NCI-H82 (cell line): ENCODE measurements at places on chromosomes 7 and 10.

- DNase-seq: peak; percentile 1
These were observed 31.2 kb downstream of the PRTFDC1 start for GRCh38 chr10:24920907-24921881.

DNA sequence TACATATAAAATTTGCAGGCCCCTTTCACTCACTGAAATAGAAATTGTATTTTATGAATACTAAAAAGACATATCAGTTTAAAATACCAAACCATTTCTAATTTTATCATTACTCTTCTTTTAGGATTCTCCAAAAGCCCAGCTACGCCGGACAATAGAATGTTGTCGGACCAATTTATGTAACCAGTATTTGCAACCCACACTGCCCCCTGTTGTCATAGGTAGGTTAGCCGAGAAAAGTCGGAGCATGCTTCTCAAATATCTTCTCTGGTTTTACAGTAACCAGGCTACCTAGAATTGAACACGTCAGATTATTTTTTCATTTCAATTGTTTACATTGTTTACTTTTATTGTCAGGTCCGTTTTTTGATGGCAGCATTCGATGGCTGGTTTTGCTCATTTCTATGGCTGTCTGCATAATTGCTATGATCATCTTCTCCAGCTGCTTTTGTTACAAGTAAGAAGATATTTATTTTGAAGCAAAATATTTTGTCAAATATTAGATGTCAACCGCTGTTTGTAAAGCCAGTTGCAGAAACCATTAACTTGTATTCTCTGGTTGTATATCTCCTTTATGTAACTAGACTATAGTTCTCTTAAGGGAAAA lies 57.6 kb downstream of the MMRN2 start:
- DNase-seq: peak; percentile 70

- no peak for DNase-seq
These were observed 118.1 kb downstream of the SEMA3D start for GRCh38 chr7:85068799-85069198.

- DNase-seq: peak; percentile 69
These were observed 5.8 kb upstream of the LRRC4 start for GRCh38 chr7:128037081-128037480.

DNA sequence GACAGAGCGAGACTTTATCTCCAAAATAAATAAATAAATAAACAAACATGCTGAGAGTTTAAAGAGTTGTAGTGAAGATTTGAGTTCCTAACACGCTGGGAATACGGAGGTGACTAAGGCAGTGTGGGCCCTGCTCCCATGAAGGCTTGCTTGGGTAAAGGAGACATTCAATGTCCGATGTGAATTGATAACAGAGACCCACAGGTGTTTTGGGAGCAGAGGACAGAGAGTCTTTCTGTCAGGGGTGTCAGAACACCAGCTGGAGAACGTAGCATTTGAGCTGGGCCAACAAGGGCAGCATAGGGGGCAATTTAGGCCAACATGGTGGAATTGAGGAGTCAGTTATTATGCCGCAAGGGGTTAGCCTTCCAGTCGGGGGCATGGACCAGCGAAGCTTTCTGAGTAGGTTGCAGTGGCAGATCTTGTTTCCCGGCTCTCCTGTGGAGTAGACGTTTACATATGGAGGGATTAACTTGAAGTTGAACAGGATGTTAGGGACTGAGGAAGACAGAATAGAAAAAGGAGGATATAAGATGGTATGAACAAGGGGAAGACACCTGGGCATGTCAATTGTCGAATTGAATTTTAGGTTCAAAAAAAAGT lies 5.6 kb downstream of the PROSER2 start:
- DNase-seq: no peak

- DNase-seq: no peak
These were observed 67.0 kb upstream of the VIPR2 start for GRCh38 chr7:159211540-159212182.

DNA sequence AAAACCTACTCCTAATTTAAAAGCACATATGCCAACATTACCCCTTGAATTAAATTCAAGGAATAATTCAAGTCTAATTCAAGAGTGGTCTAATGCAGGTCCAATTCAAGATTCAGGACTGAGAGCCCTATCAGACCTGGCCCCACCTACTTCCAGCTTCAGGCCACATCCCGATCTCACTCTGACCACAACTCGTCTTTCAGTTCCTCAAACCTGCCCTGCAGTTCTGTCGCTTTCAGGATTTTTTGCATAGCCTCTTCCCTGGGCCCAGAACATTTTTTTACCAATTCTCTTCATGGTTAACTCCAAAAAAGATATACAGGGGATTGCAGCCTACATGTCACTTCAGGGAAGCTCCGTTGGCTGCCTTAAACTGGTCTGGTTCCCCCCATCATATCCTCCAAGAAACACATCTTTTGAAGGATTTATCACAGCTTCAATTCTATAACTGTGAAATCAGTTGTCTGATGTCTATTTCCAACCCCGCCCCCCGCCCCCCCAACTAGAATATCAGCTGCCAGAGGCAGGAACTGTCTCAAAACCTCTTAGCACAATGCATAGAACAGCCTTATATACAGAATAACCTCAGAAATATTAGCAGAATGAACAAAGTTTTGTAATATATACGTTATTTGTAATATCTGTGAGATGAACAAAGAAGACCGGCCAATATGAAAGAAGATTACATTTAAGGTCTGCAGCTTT lies 20.8 kb downstream of the CCDC6 start:
- no peak for DNase-seq

- DNase-seq: peak; percentile 29
These were observed 65.0 kb upstream of the ADGRA1 start for GRCh38 chr10:133022776-133023100.

DNA sequence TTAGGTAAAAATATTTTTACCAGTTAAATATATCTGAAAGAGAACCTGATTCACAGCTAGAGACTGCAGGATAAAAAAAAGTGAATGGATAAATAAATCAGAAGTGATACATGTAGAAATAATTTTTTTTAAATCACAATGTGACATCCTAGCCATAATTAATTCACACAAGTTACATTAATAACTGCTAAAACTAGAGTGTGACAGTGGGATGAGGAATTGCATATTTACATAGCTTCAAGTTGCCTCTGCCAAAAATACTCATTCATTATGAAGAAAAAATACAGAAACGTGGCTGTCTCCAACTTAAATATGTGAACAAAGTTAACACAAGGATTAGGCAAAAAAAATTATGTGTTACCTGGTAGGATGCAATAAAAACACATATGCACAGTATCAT lies 473.5 kb upstream of the SEMA3A start:
- DNase-seq: no peak

DNA sequence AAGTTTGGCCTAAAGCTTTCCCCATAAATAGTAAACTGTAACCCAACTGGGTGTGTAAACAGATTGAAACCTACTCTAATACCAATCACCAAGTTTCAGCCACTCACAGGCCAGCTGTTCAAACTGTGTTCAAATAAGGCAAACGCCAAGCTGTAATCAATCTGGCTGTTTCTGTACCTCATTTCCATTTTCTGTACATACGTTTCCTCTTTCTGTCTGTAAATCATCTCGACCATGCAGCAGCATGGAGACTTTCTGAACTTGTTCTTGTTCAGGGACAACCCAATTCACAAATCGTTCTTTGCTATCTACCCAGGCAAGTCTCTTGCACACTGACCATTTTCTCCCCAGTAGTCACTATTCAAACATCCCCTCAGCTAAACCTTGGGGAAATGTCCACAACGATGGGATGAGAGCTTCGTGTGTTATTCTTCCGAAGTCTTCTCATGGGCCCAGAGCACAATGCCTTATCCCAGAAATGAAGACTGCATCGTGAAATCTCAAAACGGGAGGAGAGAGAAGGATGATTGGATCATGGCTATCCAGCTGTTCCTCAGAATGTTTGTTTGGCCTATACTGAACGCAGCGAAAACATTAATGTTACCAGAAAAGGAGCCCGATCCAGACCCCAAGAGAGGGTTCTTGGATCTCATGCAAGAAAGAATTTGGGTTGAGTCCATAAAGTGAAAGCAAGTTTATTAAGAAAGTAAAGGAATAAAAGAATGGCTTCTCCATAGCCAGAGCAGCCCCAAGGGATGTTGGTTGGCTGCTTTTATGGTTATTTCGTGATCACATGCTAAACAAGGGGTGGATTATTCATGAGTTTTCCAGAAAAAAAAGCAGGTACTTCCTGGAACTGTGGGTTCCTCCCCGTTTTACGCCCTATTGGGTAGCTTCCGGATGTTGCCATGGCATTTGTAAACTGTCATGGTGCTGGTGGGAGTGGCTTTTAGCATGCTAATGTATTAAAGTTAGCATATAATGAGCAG lies 86.2 kb downstream of the SLC16A9 start:
- DNase-seq: no peak

- DNase-seq: no peak
These were observed 48.4 kb upstream of the CRTAC1 start for GRCh38 chr10:98078774-98079173.

DNA sequence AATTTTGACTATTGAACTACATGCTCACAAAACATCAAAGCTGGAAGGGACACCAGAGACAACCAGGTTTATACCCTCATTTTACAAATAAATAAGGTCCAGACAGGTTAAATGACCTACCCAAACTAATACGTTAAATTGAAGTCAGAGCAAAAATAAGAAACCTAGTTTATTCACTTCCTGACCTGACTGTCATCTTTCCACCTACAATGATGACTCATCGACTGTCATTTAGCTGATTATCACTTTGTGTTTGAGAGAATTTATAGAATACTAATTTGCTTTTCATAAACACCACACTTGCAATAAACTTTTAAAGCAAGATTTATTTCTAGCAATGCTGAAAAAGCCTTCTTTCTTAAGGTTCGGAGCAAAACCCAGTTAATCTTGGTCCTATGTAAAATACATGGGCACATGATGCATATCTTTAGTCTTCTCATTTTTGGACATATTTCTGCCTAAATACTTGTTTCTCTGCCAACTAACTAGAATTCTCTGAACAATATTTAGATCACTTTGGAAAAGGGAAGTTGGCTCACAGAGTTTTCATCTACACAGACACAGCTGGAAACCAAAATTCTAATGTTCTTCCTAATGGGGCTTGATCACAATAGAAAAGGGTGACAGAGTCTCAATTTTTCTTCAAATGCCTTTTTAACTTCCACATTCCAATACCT lies 16.7 kb upstream of the LRRN3 start:
- DNase-seq: no peak

- peak; percentile 75 for DNase-seq
These were observed 121.5 kb upstream of the PLPP4 start for GRCh38 chr10:120335553-120335952.

DNA sequence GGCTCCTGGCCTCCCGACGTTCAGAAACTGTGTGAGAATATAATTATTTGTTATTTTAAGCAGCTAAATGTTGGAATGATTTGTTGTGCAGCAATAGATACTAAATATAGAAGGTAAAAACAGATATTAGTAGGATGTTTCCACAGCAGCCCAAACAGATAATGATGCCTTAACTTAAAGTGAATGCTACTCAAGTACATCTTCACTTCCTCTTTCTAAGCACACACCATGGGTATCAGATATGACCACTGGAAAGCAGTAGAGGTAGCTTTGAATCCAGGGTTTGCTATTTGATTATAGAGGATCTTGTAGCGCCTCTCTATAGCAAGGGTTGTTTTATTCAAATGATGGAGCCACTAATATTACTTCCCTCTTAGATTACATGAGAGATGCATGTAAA lies 38.2 kb upstream of the BET1 start:
- no peak for DNase-seq

- peak; percentile 22 for DNase-seq
These were observed 952 bp upstream of the MAFK start for GRCh38 chr7:1529383-1530116.

GRCh38 chr10:72333112-72334015 lies 21.4 kb downstream of the DNAJB12 start:
- no peak for DNase-seq

GRCh38 chr7:7563813-7564212 lies 2.9 kb upstream of the MIOS start:
- peak; percentile 55 for DNase-seq

DNA sequence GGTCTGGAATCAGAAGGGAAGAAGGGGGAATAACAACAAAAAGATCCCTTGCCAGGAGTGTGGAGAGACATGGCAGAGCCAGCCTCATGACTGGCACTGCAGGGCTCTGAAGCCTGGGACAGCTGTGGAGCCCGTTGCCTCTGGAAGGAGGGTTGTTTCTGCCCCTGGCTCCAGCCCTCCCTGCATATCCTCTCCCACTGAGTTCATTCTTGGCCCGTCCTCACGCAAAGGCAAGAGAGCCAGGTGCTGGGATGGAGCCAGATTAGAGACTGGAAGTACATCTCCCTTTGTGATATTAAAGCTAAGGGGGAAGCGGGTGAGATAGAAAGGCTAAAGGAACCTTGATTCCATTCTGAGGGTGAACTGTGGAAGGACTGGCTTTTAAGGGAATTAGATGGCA lies 141.5 kb upstream of the NPVF start:
- no peak for DNase-seq
